ENCODE measurements at places on chromosomes 5 and 9. TPM values are rescaled to one million over a fixed set of nuclear protein-coding genes. Genes with fewer than 3 reads are reported as not detected.

DNA sequence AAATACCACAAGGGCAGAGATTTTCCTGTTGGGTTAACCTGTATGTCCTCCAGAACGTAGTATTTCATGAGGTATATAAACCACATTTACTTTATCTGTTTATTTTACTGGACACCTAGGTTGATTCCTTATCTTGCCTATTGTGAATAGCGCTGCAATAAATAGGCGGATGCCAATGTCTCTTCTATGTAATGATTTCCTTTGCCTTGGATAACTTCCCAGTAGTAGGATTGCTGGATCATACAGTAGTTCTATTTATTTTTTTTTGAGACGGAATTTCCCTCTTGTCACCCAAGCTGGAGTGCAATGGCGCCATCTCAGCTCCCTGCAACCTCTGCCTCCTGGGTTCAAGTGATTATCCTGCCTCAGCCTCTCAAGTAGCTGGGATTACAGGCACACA is 15.6 kb upstream of the TUT7 start:
- H3K27ac ChIP-seq = no peak overlapping the region
- H3K4me1 ChIP-seq = no peaks in the 10 kb centered on the region
- H3K36me3 ChIP-seq = peaks cover 16% of the 10 kb centered on the region
- H3K27me3 ChIP-seq = peaks cover 9% of the 10 kb centered on the region

- no peaks in the 10 kb centered on the region for H3K36me3 ChIP-seq
- peaks cover 69% of the 10 kb centered on the region for H3K27me3 ChIP-seq
- H3K27ac ChIP-seq = no peak overlapping the region
Measured at GRCh38 chr5:154518438-154518867, 40.4 kb upstream of the HAND1 start.

The CDC25C gene
- total RNA-seq = 8.4 TPM

The DDX4 gene
- not detected for total RNA-seq

DNA sequence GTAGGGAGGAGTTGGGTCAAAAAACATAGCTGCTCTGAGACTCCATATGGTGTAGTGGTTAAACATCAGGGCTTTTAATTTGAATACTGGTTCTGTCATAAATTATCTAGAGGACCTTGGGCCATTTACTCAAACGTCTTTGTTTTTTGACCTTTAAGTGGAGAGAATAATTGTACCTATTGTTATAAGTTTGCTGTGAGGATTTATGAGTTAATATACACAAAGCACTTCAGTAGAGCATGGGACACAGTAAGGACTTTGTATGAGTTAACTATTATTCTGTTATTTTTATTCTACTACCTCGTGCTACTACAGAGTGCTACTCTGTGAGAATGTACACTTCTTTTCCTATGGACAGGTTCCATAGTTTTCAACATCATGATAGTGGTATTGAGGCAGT is 123.7 kb upstream of the TNC start:
- DNase-seq = no peak
- H3K27ac ChIP-seq = no peak overlapping the region
- no peaks in the 10 kb centered on the region for H3K36me3 ChIP-seq
- no peak overlapping the region for H3K4me3 ChIP-seq

The ST8SIA4 gene
- total RNA-seq = 14.6 TPM

The KLF9 gene
- total RNA-seq = 25.4 TPM

- no peaks in the 10 kb centered on the region for H3K27me3 ChIP-seq
- H3K4me3 ChIP-seq = peak overlapping the region; percentile 88
- DNase-seq = no peak
- peaks cover 43% of the 10 kb centered on the region for H3K36me3 ChIP-seq
- peak overlapping the region; percentile 84 for H3K27ac ChIP-seq
- H3K4me1 ChIP-seq = peaks cover 78% of the 10 kb centered on the region
Measured at GRCh38 chr5:151221574-151221973, 2.3 kb downstream of the CCDC69 start.

GRCh38 chr5:76606701-76607100 is 16.5 kb downstream of the F2RL2 start:
- no peak overlapping the region for H3K4me3 ChIP-seq
- H3K27me3 ChIP-seq = no peaks in the 10 kb centered on the region
- peaks cover 17% of the 10 kb centered on the region for H3K4me1 ChIP-seq
- DNase-seq = no peak
- H3K36me3 ChIP-seq = peaks cover 13% of the 10 kb centered on the region

DNA sequence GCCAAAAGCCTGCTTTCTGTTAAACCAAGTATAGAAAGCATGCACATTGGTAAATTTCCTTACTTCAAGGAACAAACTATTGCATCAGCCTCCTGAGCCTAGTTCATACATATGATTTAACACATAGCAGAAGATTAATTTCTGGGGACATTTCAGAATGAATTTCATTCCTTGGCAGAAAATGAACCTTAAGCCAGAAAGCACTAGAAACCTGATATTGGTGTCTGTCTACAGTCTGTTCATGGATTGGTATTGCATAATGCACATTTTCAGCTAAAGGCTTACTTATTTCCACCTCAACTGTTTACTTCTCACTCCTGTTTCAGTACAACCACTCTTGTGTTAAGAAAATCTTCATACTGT is 1471.8 kb upstream of the NUDT12 start:
- no peak overlapping the region for H3K4me3 ChIP-seq
- H3K4me1 ChIP-seq = no peaks in the 10 kb centered on the region
- no peaks in the 10 kb centered on the region for H3K27me3 ChIP-seq
- no peak overlapping the region for H3K27ac ChIP-seq
- H3K36me3 ChIP-seq = peaks cover 1% of the 10 kb centered on the region

The FCN2 gene
- total RNA-seq = not detected

The SHOC1 gene
- total RNA-seq = not detected

DNA sequence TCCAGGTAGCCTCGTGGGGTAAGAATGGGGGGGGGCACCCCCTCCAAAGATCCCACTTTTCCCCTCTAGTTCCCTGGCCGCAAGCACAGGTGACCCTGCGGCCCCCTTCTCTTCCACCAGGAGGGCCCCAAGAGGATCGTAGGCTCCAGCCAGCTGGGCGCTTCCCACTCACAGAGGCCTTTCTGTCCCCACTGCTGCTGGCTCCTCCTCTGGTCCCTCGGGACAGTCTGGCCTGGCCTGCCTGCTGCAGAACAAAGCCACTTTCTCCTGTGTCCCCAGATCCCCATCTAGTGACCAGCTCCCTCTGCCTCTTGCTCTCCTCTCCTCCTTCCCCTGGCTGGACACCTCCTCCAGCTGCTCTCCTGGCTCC is 534 bp upstream of the SAPCD2 start:
- no peak for DNase-seq
- H3K4me1 ChIP-seq = peaks cover 8% of the 10 kb centered on the region
- H3K4me3 ChIP-seq = peak overlapping the region; percentile 74
- H3K27me3 ChIP-seq = peaks cover 4% of the 10 kb centered on the region
- no peaks in the 10 kb centered on the region for H3K36me3 ChIP-seq

DNA sequence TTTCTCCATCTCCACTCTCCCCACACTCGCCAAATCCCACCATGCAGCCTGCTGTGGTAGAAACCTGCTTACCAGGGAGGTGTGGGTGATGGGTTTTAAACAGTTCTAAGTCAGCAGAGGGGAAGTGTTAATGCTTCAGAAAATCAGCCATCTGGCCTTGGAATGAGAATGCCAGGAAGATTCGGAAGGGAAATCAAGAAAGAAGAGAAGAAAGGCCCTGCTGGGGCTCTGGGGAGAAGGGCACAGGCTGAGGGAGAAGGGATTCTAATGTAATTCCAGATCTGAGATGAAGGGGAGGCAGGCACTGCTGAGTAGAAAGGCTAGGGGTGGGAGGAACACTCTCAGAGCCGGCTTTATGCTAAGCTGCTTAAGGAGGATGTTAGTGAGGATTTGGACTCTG is 434.7 kb upstream of the DMAC1 start:
- H3K4me3 ChIP-seq = no peak overlapping the region
- H3K4me1 ChIP-seq = no peaks in the 10 kb centered on the region
- no peak for DNase-seq

DNA sequence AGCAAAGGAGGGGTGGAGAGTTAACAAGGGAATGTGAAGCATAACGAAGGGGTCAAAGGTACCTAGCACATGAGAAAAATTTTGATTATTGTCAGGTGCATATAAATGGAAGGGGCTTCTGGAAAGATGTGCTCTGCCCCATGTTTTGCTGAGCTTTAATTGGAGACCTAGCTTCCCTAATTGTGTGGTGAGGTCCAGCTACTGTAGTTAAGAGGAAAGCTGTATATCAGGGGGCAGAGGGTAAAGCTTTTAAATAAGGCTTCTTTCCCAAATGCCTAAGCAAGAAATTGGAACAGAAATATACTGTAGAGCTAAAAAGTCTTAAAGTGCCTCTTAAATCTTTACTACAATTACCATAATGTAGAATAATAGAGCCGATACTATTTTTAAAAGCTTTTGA is 267.2 kb downstream of the MAT2B start:
- no peaks in the 10 kb centered on the region for H3K27me3 ChIP-seq
- H3K27ac ChIP-seq = no peak overlapping the region
- H3K36me3 ChIP-seq = no peaks in the 10 kb centered on the region
- no peaks in the 10 kb centered on the region for H3K4me1 ChIP-seq
- H3K4me3 ChIP-seq = no peak overlapping the region

The SARDH gene
- 2.7 TPM for total RNA-seq

GRCh38 chr5:149147676-149148075 is 6.4 kb downstream of the ABLIM3 start:
- no peaks in the 10 kb centered on the region for H3K36me3 ChIP-seq
- H3K27ac ChIP-seq = no peak overlapping the region
- no peak overlapping the region for H3K4me3 ChIP-seq
- H3K27me3 ChIP-seq = peaks cover 30% of the 10 kb centered on the region
- no peak for DNase-seq
- peaks cover 2% of the 10 kb centered on the region for H3K4me1 ChIP-seq

DNA sequence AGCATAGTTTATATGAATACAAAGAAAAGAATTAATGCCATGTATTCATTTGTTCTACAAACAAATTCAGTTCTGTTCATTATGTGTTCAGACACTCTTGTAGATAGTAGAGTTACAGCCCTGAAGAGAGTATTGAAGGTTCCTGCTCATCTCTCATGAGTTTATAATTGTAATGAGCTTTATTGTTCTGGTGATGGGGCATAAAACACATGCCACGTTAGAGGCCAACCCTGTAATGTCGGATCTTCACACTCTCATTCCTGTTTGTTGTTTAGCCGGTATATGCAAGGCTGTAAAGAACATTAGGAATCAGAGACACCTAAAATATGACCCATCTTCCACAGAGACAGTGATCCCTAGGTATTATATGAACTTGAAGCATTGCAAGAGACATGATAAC is 214.5 kb downstream of the VPS13A start:
- no peak overlapping the region for H3K27ac ChIP-seq
- H3K27me3 ChIP-seq = no peaks in the 10 kb centered on the region
- H3K36me3 ChIP-seq = peaks cover 8% of the 10 kb centered on the region
- no peaks in the 10 kb centered on the region for H3K4me1 ChIP-seq
- no peak for DNase-seq
- no peak overlapping the region for H3K4me3 ChIP-seq
